Gastroesophageal sphincter (tissue), 4 donors: ENCODE measurements at places on chromosomes 4 and X. TPM values are rescaled to one million over a fixed set of nuclear protein-coding genes. Genes with fewer than 3 reads are reported as not detected.

TCEANC gene
- total RNA-seq = 2.7 TPM

DNA sequence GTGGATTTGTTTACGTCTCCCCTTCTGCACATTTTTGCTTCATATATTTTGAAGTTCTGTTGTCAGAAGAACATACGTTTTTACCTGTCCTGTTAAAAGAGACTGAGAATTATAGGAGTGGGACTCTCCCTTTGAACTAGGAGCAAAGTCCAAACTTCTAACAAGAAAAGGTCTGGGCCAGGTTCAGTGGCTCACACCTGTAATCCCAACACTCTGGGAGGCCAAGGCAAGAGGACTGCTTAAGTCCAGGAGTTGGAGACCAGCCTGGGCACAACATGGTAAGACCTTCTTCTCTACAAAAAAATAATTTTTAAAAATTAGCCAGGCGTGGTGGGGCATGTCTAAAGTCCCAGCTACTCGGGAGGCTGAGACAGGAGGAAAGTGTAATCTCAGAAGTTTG is 15.8 kb downstream of the LIN54 start:
- H3K4me1 ChIP-seq = peaks cover 3% of the 10 kb centered on the region
- no peaks in the 10 kb centered on the region for H3K36me3 ChIP-seq
- H3K27ac ChIP-seq = no peak overlapping the region
- H3K4me3 ChIP-seq = no peak overlapping the region
- ATAC-seq = no peak
- no peaks in the 10 kb centered on the region for H3K27me3 ChIP-seq

GRCh38 chr4:132059227-132059626 is 1089.9 kb upstream of the PCDH10 start:
- H3K36me3 ChIP-seq = no peaks in the 10 kb centered on the region
- no peak overlapping the region for H3K4me3 ChIP-seq
- no peaks in the 10 kb centered on the region for H3K4me1 ChIP-seq
- ATAC-seq = no peak
- H3K27me3 ChIP-seq = no peaks in the 10 kb centered on the region
- H3K27ac ChIP-seq = no peak overlapping the region

UCP1 gene
- not detected for total RNA-seq

- H3K36me3 ChIP-seq = no peaks in the 10 kb centered on the region
- H3K4me1 ChIP-seq = no peaks in the 10 kb centered on the region
- no peak for ATAC-seq
- no peaks in the 10 kb centered on the region for H3K27me3 ChIP-seq
Observed at GRCh38 chr4:17038510-17039176, 140.2 kb upstream of the LDB2 start.
